ENCODE measurements at places on chromosomes 13 and 19.

DNA sequence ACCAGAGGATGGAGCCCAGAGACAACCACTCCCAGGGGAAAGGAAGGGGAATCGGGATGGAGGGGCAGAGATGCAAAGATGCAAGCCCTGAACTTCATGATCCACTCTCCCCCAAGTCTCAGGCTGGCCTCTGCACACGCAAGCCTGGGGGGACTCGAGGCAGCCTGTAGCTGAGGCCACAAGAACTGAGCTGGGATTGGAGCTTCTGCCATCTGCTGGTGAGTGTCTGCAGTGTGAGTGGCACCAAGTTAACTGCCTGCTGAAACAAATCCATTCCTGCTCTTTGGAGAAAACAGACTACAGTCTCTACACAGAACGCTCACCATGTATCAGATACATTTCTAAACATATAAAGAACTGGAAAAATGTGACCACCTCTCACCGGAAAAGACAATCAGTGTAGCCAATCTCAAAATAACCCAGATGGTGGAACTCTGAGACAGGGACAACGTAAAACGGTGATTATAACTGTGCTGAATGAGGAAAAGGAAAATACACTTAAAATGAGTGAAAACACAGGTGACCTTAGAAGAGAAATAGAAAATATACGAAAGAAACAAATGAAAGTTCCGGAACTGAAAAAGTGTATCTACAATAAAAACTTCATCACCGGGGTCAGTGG, 62.1 kb downstream of the KLF2 start:
- peak; percentile 49 for DNase-seq

- no peak for DNase-seq
Measured at GRCh38 chr19:16366056-16366432, 41.4 kb downstream of the KLF2 start.

DNA sequence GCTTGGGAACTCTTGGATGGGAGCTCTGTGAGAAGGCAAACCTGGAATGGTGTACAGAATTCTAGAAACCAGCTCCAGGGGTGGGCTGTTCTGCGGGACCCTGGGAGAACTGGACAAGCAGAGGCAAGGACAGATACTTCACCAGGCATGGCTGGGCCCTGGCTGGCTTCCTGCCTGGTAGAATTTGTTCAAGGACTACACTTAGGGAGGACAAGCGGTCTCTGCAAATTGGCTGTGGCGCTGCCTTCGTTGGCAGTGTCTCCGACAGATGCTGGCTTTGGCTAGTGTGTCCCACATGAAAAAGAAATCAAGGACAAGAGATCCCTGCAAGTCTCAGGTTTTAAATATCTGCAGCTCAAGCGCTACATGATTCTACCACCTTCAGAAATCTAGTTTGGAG, 12.4 kb downstream of the CEBPG start:
- no peak for DNase-seq

DNA sequence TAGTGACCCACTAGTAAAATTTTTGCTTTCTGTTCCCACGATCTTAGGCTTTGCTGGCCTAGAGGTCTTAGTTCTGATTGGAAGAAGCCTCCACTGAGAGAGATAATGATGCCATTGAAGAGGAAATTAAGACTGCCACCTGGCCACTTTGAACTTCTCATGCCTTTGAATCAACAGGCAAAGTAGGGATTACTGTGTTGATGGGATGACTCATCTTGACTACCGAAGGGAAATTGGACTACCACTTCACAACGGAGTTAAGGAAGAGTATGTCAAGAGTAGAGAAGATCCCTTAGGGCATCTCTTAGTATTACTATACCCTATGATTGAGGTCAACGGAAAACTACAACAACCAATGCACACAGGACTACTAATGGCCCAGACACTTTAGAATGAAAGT, 12.7 kb upstream of the FREM2 start:
- DNase-seq, result no peak

DNA sequence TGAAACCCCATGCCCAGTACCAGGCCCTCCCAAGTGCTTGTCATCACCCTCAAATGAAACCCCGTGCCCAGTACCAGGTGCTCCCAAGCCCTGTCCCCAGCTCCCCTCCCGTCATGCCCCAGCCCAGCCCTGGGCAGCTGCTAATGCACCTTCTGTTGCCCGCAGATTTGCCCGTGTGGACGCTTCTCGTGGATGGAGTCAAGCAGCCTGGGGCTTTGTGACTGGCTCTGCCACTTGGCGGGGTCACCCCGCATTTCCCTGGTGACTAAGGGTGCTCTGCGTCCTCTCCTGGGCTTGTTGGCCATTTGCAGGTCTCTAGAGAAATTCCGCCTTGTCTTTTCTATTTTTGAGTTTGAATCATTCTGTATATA, 82.7 kb downstream of the ATP11A start:
- no peak for DNase-seq

DNA sequence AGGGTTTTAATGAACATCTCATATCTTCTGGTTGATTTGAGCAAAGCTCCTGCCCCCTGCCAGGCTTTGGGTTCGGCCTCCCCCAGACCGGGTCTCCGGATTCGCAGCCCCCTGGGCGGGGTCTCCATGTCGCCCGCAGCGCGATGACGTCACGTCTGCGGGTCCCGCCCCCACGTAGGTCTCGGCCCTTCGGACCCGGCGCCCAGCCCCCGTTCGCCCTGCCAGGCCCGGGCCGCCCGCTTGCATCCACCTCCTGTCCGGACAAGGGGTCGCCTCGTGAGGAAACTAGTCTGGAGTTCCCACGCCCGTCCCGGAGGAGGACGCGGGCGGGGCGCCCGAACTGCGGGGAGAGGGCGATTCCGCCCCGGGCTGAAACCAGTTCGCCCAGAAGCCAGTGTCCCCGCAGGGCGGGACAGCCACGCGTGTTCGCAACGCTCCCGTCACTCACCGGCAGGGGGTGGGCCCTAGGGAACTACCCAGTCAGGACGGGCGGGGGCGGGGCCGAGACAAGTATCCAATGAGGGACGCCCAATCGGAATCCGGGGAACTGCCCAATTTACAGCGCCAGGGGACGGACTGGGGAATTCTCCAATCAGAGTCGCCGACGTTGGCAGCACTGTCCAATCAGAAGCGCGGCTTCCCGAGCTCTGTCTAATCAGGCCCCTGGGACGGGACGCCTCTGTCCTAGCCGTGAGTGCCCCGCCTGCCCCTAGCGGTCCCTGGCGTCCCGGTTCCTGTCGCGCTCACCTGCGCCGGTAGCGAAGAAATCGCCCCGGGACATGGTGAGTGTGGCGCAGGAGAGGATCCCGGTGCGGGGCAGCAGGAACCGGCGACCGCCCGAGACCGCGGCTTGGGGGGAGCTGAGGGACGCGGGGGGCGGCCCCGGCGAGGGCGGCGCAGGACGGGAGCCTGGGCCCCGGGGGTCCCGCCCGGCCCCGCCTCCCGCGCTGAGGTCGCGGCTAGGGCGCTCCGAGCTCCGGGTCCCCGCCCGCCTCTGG, at the start of gene ZNF555:
TSS of gene ZNF555 (plus strand) at position 682 of the 998 bp plus-strand sequence. CDS start at position 780, 98 bp downstream.
- DNase-seq, result peak; percentile 99

- no peak for DNase-seq
Measured at GRCh38 chr13:24906268-24906667, 142.3 kb downstream of the RNF17 start.

GRCh38 chr13:26449063-26449848, 108.2 kb upstream of the WASF3 start:
- DNase-seq, result no peak

DNA sequence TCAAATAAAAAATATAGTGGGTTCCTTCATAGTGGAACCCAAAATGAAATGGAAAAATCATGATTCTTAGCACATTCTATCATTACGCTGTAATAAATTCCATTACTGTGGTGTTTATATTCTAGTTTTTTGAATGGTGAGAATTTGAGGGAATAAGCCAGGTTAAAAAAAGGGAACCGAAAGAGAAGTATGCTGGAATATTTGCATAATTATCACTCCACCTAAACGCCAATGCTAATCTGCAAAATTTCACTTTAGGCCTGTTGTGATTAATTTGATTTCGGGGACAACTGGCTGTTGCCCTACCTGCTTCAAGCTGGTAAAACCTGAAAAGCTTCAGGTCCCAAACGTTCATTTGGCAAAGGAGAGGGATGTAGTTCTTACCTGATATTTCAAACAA, 32.1 kb upstream of the SCEL start:
- DNase-seq, result no peak

GRCh38 chr13:114151565-114152284, 19.3 kb upstream of the RASA3 start:
- peak; percentile 47 for DNase-seq

GRCh38 chr19:17035842-17036424, 9.3 kb upstream of the CPAMD8 start:
- DNase-seq, result no peak

- no peak for DNase-seq
Measured at GRCh38 chr19:8110931-8111330, 38.5 kb downstream of the FBN3 start.

DNA sequence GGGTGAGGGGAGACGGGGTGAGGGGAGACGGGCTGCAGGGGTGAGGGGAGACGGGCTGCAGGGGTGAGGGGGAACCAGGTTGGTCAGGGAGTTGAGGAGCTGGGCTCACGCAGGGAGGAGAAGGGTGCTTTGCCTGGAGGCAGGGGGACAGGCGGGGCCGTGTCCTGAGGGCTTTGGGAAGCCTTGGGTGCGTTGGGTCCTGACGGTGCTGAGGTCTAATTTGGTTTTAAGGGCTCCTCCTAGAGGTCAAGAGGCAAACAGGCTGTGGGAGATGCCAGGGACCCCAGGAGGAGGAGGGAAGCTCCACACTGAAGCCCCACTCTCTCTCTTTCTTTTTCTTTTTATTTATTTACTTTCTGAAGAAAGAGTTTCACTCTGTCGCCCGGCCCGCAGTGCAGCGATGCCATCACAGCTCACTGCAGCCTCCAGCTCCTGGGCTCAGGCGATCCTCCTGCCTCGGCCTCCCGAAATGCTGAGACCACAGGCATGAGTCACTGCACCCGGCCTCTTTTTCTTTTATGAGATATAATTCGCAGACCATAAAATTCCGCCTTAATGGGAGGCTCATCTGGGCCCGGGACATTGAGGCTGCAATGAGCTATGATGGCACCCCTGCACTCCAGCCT, 9.3 kb upstream of the MISP start:
- no peak for DNase-seq

GRCh38 chr19:19271828-19272599, 1.1 kb downstream of the TM6SF2 start:
- DNase-seq, result no peak

- no peak for DNase-seq
Measured at GRCh38 chr13:76148374-76148773, 512.2 kb downstream of the LMO7 start.

DNA sequence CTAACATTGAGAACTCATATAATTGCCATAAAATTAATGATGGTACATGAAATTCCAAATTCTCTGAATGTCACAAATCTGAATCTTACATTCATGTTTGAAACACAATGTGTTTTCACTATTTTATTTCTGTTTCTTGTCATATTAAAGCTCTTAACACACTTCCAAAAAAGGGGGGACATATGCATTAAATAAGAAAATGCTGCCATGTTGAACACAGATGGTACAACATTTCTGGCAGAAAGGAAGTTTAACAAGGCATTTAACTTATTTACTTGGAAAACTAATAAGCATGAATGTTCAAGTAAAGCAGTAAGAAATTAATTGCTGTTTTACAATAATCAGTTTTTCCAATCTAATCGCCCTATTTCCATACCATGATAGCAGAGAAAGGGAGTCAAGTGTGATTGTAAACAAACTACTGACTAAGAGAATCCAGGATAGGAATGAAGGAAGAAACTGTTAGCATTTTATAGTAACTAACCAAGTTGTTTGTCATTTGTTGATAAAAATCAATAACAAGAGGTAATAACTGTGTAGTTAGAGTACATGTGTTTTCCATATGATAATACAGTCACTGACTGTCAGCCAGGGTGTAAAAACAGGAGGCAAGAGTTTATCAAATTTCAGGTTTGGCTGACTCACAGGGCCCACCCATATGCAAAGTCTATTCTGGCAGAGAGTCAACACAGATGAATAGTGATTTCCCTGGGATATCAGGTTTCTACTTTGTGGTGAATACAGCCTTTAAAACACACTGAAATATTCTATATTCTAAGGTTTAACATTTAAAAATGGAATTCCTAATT, 5.7 kb upstream of the FOXO1 start:
- DNase-seq, result no peak

- DNase-seq, result peak; percentile 1
Measured at GRCh38 chr19:47572635-47573034, 313 bp downstream of the ZNF541 start.

DNA sequence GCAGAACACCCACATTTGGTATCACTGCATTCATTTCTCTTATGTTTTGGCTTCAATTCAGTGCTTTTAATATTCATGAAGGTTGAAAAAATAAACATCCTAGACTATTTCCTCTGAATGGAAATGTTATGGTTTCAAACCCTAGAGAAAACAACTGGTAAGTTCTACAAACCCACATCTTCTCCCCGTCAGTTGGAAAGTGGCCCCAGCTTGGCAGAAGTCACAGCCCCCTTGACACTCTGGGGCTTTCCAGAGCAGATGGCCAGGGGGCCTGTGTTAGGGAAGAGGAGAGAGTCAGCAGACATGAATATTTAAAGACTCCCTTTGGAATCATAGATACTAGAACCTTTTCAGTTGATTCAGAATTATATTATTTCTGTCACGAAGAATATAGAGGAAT, 123.9 kb downstream of the SHISA2 start:
- DNase-seq, result no peak

DNA sequence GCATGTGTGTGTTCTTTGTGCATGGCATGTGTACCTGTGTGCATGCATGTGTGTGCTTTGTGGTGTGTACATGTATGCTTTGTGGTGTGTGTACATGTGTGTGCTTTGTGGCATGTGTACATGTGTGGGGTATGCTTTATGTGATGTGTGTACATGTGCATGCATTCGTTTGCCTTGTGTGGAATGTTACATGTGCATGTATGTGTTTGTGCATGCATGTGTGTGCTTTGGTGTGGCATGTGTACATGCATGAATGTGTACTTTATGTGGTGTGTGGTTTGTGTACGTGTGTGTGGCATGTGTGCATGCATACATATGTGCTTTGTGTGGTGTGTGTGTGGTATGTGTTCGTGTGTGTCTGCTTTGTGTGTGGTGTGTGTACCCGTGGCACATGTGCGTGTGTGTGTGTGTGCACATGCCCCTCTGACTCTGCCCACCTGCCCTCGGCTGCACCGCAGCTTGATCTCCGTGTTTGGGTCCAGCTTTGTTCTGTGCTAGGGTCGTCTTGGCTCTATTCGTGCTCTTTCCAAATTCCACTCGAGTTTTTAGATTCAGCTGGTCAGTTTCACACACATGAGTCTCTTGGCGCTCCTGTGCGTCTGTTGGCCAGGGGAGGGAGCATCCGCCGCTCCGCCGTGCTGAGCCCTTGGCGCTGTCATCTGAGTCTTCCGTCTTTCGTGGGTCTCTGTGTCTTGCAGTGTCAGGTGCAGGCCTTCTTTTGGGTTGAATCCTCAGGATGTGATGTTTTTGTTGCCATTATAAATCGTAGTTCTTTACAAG, 46.5 kb upstream of the TFDP1 start:
- DNase-seq, result no peak

- no peak for DNase-seq
Measured at GRCh38 chr19:16160445-16160942, 12.8 kb downstream of the CIB3 start.

GRCh38 chr19:35120492-35120891, 4.9 kb downstream of the FXYD3 start:
- DNase-seq, result no peak
